ENCODE measurements at places on chromosomes 1 and 21. TPM values are rescaled to one million over a fixed set of nuclear protein-coding genes. Genes with fewer than 3 reads are reported as not detected.

The OR10J1 gene
- not detected for total RNA-seq

The SLAMF8 gene
- total RNA-seq = not detected

The CR1L gene
- total RNA-seq = not detected

The GJC2 gene
- total RNA-seq = 0.81 TPM

GRCh38 chr1:230300322-230301301, 125.5 kb downstream of the PGBD5 start:
- no peak for ATAC-seq

DNA sequence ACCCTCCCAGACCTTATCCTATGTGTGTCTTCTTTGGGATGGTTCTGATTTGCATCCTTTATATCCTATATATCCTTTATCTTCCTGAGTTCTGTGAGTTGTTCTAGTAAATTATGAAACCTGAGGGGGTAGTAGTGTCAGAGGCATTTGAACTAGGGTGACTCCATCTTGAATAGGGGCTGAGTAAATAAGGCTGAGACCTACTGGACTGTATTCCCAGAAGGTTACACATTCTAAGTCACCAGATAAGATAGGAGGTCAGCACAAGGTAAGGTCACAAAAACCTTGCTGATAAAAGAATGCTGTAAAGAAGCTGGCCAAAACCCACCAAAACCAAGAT, 50.6 kb downstream of the SUSD4 start:
- no peak for ATAC-seq

DNA sequence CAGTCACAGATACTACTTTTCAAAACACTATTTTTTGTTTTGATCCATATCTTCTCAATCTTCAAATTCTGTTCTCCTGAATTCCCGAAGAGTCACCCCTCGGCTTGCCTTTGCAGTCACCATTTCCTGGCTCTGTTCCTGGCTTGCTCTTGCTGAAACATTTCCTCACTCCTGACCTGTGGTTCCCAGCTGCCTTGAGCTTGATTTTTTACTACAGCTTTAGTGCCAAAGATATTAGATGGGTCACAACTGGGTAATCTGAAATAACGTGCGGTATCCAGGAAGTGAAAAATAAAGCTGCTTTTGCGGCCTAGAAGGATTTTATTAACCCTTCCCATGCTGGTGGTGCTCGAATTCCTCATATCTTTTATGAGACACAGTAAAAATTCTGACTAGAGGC, 318.8 kb downstream of the PCP4 start:
- ATAC-seq = no peak

- ATAC-seq = no peak
These were observed 9.9 kb upstream of the MIIP start for GRCh38 chr1:12009318-12009947.

DNA sequence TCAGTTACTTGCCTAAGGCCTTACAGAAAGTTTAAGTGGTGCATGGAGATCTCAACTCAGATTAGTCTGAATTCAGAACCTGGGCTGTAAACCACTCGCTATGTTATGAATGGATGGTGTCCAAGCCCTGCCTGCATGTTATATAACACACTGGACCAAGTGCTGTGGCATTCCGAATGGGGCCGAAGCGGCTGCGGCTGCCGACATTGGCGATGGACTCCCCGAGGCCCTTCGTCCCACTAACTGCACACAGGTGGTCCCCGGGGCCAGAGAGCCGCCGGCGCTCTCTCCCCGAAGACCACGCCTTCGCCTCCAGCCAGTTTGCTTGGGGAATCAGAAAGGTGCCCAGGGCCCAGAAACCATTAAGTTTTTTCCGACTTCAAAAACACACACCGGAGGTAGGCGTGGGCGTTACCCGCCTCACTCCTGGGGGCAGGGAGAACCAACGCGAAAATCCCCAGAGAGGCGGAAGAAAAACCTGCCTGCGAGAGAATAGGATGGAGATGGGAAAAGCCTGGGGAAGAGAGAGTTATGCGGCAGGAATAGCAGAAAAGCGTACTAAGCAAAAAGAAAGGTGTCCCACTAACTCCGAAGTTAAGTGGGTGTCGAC, 579 bp upstream of the TENT5C start:
- ATAC-seq = peak; percentile 13

DNA sequence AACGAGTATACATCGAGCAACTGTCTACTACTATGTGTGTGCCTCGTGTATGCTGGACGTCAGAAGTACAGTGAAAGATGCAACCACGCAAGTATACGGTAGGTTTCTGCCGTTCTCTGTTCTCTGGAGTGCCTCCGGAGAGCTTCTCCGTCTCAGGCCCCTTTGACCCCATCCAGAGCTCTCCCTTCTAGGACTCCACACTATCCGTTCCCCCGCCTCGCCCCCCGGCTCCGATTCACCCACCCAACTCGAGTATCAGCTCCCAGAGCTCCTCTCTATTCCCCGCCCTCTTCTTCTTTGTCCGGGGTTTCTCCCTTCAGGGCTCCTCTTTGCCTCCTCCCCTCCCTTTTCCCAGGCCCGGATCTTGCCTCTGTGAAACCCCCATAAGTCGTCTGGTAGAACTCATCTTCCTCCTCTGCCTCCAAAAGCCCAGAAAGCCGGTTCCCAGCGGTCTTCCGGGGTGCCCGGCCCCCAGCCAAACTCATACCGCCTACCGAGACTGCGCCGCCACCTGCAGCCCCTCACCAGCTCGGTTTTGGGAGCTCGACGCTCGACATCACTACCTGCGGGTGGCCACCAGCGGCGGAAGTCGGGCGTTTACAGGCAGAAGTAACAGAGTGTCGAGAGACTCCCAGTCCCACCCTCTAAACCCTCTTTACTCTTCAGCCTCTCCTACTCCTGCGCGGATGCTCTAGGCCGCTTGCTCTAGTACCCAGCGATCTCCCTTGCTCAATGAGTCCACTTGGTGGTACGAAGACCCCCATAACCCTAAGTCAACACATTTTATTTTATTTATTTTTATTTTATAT, at the start of gene VPS72:
TSS of gene VPS72 (minus strand) at position 561 of the 809 bp plus-strand sequence. CDS start at position 485, 76 bp downstream.
- ATAC-seq = peak; percentile 98

DNA sequence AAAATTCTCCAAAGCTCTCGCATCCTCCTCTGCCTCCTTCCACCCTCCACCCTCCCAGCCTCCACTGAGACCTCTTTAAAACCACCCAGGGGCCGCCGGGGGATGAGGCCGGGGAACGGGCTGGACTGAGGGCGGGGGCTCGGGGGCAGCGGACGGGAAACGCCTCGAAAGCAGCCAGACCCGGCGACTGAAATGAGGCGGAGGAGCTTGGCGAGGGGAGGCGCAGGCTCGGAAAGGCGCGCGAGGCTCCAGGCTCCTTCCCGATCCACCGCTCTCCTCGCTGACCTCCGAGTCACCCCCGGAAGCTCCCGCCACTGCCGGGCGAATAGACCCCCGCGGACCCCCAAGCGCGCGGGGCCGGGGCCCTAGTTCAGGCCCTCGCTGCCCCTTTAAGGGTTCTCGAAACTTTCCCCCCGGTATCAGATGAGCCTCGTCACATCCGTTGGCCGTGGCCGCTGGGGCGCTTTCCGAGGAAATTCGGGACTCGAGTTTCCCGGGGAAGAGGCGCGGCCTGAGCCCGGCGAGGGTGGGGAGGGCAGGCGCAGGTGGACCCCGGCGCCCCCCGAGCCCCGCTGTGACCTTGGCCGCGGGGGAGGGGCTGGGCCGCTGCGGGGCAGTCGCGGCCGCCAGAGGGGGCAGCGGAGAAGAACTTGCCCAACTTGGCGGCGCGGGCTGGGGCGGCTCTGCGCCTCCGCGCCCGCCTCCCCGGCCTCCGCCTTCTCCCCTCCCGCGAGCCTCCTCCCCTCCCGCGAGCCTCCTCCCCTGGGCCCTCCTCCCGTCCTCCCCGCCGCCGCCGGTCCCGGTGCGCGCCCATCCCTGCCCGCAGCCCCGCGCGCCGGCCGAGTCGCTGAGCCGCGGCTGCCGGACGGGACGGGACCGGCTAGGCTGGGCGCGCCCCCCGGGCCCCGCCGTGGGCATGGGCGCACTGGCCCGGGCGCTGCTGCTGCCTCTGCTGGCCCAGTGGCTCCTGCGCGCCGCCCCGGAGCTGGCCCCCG, at the start of gene BACE2:
TSS of gene BACE2 (plus strand) at position 813 of the 995 bp plus-strand sequence. CDS start at position 917, 104 bp downstream.
- ATAC-seq = peak; percentile 88

- no peak for ATAC-seq
These were observed 22.5 kb downstream of the MYOG start for GRCh38 chr1:203063287-203063686.

DNA sequence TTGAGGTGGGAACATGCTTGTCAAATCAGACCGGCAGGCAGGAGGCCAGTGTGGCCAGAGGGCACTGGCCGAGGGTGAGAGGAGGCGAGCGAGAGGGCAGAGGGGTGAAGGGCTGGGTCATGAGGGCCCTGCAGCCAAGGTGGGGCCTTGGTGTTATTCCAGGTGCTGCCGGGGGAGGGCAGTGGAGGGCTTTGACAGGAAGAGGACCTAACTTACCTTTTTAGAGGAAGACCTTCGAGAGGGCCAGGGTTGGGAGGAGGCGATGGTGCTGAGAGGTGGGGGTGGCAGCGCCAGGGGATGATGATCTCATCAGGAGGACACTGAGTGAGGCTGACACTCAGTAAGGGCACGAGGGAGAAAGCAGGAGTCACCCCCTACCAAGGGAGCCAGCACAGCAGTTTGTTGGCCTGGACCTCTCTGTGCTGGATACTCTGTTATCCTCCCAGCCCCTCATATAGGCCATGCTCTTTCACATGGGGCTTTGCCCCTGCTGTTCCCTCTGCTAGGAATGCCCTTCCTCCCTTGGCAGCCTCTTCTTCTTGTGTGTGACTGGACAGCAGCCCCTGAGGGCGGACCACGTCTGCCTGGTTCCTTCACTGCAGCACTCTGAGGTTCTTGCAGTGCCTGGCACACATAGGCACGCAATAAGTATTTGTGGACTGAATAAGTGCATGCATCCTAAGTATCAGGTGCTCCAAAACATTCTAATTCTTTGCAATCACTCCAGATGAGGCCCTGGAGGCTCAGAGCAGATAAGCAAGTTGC, 7.5 kb upstream of the TTC22 start:
- ATAC-seq = no peak

GRCh38 chr1:156319664-156320063, 18.4 kb downstream of the CCT3 start:
- no peak for ATAC-seq

DNA sequence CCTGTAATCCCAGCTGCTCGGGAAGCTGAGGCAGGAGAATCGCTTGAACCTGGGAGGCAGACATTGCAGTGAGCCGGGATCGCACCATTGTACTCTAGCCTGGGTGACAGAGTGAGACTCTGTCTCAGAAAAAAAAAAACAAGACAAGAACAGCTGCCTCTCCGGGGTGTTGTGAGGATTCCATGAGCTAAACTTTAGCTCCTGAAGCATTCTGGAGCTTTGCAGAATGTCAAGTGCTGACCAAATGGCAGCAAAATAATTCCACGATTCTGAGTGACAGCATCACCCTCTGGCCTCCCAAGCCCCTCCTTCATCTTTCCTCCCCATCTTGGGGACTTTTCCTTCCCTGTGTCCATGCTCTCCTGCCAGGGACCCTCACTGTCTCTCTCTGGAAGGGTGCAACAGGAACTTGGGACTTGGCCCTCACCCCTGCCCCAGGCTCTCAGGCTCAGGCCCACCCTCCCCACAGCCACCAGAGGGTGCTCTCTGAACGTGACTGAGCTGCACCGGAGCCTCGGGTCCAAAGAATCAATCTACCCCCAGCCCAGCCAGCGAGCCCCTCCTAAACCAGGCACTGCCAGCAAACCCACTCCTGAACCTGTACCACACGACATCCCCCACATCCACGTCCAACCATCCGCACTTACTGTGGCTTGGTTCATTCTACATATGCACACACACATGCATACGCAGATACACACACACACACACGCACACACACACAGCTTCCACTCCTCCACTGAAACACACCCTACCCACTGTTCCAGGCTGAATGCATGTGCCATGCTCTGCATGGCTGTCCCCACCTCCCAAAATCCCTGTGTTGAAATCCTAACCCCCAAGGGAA, 45.7 kb downstream of the ACOT7 start:
- peak; percentile 7 for ATAC-seq

GRCh38 chr1:50493710-50494109, 70.5 kb upstream of the DMRTA2 start:
- ATAC-seq = no peak

GRCh38 chr21:33820230-33820770, 95.3 kb downstream of the ATP5PO start:
- ATAC-seq = no peak

DNA sequence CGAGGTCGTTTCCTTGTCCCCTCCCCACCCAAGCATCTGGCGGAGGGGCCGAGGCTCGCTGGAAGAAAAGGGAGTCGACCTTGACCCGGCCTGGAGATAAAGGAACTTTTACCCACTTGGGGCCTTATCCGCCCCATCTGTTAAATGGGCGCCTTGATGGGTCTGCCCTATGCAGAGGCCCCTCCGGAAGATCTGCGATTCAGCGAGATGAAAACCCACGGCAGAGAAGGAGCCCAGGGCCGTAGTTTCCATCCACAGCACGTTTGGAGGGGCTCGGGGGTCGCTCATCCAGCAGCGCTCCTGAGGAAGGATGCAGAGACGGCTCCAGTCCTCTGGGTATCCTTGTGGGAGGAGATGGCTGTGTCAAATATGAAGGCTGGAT, 518 bp downstream of the NCMAP start:
- ATAC-seq = no peak

- peak; percentile 8 for ATAC-seq
These were observed 773 bp upstream of the DDX59 start for GRCh38 chr1:200670242-200671118.

DNA sequence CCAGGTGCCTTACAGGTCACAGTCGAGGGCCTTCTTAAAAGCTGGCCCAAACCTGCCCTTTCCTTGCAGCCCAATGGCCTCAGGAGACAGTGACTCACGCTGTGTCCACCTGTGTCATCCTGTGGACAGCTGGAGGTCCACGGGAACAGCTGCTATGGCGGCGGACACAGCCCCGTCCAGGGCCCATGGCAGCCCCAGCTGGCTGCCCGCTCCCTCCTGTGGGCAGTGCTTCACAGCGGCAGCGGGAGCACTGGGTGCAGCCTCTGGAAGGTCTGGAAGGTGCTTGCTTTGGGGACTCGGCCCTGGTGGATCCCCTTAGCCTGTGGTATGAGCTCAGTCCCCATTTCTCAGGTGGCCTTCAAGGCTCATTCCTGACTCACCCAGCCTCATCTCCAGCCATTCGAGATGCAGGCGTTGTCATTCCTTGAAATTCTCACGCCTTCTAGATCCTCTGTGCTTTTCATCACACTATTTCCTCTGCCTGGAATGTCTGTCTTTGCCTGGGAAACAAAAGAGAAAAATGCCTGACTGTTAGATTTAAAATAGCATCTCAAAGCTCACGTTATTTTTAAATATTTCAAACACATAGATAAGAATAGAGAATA, 86.8 kb downstream of the KIF26B start:
- no peak for ATAC-seq

- no peak for ATAC-seq
These were observed 92.0 kb downstream of the DENND1B start for GRCh38 chr1:197683280-197683679.

- ATAC-seq = peak; percentile 52
These were observed 100.0 kb downstream of the ABCA4 start for GRCh38 chr1:94020764-94021579.

GRCh38 chr1:99843760-99844159, 6.4 kb upstream of the AGL start:
- peak; percentile 49 for ATAC-seq

DNA sequence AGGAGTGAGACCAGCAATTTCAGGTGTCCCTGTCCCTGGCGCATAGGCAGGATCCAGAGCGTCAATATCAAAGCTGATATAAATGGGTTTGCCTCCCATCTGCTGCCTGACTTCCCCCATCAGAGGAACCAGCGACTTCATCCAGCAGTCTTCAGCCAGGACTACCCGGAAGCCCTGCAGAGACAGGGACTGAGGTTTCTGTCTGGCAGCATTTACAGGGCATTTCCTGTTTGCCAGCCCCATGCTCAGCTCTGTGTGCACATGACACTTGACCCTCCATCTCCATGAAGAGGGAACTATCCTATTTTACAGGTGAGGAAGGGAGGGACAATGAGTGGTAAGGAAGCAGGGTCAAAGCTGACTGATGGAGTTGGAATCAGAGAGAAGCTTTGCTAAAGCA, 7.2 kb downstream of the AGMAT start:
- no peak for ATAC-seq

Measured in motor neuron (in vitro differentiated cells).